Stimulated activated CD4-positive, alpha-beta T cell treated with anti-CD3 and anti-CD28 coated beads, TNF-alpha, amount 100 ng/mL, for 24 hours (primary cell): ENCODE measurements at places on chromosomes 1 and 21.

DNA sequence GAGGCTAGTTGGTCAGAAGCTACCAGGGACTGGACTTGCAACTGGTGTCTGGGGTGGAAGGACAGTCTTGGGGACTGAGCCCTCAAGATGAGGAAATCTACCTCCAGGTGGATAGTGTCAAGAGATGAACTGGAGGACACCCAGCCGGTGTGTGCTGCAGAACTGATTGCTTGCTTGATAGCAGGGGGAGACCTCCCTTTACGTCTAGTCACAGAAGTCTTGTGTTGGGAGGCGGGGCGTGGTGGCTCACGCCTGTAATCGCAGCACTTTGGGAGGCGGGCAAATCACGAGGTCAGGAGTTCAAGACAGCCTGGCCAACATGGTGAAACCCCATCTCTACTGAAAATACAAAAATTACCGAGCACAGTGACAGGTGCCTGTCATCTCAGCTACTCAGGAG is 4.9 kb downstream of the RCC2 start:
- DNase-seq, result no peak

DNA sequence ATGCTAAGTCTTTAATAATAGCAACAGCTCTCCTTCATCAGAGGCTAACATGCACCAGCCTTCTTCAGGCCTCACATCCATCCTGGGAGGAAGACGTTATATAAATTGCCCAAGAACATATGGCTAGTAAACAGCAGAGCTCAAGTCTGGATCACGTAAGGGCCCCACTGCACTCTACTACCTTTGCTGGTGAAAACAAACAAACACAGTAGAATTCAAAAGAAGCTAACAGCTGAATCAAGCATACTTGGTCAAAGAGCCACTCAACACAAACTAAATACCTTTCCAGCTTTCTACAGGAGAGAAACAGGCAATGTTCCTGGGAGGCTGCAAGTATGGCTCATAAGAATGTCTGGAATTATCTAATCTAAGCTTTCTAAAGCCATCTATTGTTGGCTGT is 66.0 kb downstream of the WLS start:
- no peak for DNase-seq

DNA sequence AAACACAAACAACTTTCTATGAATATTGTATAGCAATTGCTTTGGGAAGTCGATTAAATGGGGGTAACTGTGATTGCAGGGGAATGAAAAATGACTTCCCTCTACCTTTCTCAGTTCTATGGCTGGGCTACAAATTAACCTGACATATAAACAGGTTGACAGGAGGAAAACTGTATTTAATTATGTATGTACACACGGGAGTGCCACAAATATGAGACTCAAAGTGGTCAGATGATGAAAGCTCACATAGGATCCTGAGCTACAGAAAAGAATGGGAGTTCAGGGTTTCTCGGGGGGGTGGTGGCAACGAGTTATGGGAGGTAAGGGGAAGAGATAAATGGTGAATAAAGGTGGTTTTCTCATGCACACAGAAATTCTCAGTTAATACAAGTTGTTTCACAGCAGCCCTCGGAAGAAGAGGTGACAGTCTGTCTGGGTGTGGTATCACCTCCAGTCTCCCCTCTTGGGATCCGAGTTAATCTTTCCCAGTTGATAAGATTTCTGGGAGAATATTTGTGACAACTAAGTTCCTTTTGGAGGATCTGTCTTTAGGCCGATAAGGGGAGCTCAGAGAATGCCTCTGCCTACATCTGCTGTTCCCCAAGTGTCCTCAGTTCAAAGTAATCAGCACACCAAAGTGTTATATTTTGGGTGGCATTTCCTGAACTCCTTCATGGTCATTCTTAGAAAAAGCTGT is 26.3 kb downstream of the GADD45A start:
- DNase-seq, result no peak

DNA sequence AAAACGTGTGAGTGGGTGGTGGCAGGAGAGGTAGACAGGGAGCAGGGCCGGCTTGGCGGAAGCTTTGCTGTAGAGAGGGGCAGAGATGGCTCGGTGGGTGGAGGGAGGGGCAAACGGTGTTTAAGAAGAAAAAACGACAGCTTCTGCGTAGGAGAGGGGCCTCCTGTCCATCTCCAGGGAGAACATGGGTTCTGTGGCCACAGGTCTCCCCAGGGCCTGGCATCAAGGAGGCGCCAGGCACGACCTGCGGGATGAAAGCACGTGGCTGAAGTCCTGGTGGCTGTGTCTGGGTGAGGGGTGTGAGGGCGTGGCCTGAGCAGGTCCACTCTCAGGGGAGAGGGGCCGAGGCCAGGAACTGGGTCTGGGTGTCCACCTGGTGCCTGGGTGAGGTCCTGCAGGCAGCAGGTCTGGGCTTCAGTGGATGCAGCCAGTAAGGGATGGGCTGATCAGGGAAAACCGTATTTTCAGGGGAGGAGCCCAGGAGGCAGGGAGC is 940 bp upstream of the PRKCZ start:
- no peak for DNase-seq

- DNase-seq, result no peak
Measured at GRCh38 chr21:32543975-32544374, 41.3 kb downstream of the TCP10L start.
